ENCODE measurements at places on chromosomes 5 and 9.

GRCh38 chr5:83556190-83556589 lies 84.6 kb downstream of the VCAN start:
- DNase-seq: no peak

DNA sequence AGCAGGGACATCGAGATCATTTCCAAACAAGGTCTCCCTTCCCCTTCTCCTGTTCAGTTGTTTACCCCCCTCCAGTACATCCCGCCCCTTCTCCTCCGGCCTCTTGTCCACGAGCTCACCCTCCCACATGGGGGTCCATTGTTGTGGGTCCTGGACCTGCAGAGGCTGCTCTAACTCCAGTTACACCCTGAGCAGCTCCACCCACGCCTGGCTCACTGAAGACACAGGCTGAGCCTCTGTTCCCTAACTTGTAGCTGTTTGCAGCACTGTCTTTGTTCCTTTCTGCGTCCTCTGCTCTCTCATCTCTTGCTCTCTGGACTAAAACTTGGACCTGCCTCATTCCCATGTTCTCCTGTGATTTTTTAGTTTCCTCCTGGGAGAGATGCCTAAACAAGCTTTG lies 377.5 kb downstream of the MED10 start:
- no peak for DNase-seq

DNA sequence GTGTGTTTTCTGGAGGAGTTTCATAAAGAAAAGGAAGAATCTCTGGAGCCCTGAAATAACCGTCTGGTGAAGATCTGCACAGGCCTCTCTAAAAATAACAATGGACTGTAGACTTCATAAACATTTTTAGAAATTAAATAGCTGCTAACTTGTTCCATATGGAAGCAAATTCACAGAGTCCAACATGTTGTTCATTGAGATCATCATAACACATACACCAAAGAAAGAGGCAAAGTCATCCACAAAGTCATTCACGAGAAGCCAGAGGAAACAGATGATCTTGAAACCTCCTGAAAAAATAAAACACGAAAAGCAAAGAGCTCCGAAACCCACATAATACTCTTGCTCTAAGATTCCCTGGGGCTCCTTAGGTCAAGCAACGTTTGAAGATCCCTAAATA lies 347.8 kb downstream of the EFNA5 start:
- DNase-seq: no peak

DNA sequence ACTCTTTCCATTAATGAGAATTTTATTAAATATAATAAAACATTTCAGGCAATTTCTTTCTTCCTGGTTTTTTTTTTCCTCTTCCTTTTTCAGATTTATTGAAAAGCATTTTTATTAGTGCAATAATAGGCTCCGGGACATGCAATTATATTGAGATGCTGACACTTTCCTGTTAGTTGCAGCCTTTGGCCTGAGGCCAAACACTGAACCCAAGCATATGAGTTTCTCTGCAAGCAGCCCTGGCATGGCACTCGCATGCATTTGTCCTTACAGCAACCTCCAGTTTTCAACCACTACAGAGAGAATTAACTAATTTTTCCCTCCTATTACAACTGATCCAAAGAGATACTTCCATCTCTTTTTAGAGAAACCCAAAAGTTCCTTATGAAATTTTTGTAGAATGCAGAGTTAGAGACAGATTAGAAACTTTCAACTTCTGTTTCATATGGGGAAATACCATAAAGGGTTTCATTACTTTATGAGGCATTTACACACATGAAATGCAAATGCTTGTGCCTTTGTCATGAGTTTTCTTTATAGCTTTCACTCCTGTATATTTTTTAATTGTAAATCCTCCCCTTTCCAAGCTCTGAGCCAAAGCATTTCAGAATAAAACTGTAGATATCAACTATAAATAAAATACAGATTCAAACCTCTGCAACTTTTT lies 183.0 kb downstream of the CETN3 start:
- no peak for DNase-seq

DNA sequence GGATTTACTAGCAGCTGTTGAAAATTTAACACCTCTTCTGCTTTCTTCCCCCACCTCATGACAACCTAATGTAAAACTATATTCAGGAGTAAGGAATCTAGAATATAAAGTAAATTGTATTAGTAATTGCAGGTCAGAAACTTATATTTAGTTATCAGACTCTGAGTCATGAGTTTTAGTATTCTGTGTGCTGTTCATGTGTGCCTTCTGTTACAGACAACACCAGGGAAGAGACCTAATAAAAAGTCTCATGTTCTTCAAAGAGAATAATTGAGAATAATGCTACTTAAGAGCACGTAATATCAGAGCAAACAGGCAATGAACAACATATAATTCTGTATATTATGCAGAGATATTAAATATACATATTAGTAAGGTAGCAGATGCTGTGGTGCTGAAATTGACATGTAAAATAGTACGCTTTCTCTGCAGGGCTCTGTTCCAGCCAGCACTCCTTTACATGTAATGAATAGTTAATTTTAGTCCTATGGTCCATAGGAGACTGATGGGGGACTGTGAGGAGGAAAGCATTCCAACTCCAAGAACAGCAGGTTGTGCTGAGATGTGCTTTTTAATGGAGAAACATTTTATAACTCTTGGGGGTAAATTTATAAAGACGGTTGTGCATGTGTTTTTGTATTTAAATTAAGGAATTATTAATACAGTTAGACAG lies 106.4 kb downstream of the ZSWIM6 start:
- DNase-seq: no peak

DNA sequence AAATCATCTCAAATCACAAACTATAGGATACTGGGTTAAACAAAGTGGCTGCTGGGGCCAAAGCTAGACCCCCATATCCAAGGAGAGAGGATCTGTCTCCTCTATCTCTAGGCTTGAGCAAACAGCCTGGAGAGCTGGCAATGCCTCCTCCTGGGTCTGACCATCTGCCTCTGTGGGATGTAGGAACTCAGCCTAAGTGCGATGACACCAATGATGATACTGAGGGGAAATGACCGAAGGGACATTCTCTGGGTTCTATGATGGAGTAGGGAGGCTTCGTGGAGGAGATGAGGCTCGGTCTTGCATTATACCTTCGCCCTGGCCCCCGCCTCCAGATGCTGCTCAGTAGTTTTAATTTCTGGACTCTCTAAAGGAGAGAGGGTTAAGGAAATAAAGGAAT lies 9.3 kb upstream of the SPATA24 start:
- DNase-seq: no peak

- DNase-seq: peak; percentile 30
Measured at GRCh38 chr5:71482132-71482531, 26.7 kb downstream of the BDP1 start.

- DNase-seq: peak; percentile 28
Measured at GRCh38 chr5:8184455-8185063, 315.6 kb downstream of the MTRR start.

DNA sequence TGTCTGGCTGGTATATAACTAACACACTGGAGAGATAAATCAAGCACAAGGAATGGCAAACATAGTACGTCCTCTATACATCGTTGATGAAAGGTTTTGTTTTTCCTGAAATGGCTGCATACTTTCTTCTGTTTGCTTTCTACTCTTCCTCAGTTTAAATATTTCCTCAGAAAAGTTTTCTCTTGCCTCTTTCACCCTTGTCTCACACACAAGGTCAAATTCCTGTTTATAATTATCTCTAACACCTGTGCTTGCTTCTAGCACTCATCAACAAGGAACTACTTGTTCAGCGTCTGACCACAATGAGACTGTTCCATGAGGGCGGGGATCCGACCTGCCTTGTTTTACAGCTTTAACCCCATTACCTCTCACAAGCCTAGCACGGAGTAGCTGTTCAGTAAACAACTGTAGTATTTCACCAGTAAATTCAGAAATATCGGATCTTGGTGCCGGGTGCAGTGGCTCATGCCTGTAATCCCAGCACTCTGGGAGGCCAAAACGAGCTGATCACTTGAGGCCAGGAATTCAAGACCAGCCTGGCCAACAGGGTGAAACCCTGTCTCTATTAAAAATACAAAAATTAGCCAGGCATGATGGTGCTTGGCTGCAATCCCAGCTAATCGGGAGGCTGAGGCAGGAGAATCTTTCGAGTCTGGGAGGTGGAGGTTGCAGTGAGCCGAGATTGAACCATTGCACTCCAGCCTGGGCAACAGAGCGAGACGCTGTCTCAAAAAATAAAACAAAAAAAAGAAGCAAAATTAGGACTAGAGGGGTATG lies 37.0 kb downstream of the NR6A1 start:
- no peak for DNase-seq

DNA sequence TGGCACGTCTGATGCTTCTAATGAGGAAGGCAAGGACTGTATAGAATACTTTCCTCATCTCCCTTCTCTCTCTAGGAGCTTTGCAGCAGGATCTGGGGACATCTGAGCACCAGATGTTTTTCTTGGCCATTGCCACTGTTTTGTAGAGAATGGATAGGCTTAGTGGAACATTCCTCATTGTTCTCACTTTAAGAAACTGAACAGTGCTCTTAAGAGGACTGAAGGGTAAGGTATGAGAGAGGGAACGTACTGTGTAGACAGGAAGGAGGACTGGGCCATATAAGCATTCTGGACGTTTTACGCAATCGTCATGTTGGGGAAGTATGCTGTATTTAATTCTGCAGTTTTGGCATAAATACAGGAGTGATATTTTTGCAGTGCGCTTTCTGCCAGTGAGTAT lies 70.6 kb downstream of the SMARCA2 start:
- no peak for DNase-seq

- DNase-seq: peak; percentile 61
Measured at GRCh38 chr5:68565427-68565826, 349.9 kb downstream of the PIK3R1 start.

DNA sequence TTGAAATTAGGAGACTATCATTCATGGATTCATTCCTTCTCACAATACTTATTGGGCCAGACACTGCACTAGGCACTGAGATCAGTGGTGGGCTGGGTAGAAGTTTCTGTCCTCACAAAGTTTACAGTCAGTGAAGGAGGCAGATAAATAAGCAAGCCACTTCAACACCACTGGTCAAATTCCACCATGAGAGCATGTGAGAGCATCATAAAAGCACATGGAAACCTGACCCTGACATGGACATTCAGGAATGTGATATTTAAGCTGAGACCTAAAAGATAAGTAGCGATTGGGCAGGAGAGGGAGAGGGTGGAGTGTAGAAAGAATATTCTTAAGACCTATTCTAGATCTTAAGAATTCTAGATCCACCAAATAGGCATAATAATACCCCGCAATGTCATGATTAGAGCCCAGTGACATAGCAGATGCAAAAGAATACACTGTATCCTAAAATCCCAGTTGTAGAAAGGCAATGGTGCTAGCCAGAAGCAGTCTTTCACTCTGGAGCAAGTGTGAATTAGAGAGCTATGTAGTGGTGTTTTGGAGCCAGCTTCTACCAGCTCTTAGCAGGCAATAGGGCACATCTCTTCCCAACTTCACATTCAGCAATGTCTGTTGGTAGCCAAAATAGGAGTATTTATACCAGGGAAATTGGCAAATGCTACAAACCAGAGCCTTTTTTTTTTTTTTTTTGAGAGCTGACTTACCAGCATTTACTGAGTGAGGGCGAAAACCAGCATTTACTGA lies 46.4 kb downstream of the SH3RF2 start:
- DNase-seq: no peak

GRCh38 chr5:14226149-14226548 lies 83.0 kb downstream of the TRIO start:
- DNase-seq: no peak

DNA sequence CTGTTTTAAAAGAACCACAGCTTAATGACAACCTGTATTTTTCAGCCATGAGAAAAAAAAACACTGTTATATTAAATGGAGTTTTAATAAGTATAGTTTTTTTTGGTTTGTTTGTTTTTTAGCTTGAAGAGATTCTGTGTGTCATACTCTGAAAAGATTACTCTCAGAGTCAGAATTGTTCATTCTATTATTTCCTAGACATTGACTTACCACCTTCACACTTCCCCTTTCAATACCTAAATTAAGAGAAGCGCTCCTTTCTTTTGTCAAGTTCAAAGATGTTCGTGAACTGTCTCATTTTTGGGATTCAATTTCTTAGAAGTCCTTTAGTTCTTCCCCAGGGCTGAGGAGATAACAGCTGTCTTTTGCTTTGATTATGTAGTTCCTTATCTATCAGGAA lies 1201.6 kb upstream of the NUDT12 start:
- no peak for DNase-seq

DNA sequence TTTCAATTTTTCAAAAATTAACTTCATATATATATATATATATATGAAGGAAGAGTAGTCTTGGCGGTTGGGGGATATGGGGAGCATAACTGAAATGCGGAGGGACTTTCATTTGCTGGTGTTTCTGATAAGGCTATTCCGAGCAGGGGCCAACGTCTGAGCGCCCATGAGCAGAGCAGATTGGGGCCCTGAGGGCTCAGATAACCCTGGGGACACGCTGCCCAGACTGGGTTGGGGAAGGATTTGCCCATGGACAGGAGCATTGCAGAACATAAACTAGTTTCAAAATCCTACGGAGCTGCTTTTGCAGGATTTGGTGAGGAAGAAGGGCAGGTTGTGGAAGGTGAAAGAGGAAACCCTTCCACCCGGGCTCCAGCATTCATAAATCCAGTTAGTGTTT lies 240.2 kb downstream of the IRX1 start:
- no peak for DNase-seq

GRCh38 chr5:38036765-38037164 lies 196.9 kb upstream of the GDNF start:
- no peak for DNase-seq
